ENCODE measurements at places on chromosomes 12 and 14.

- no peak for DNase-seq
Measured at GRCh38 chr12:86513226-86513625, 257.0 kb upstream of the MGAT4C start.

GRCh38 chr14:28012629-28013415 lies 753.8 kb upstream of the FOXG1 start:
- no peak for DNase-seq

DNA sequence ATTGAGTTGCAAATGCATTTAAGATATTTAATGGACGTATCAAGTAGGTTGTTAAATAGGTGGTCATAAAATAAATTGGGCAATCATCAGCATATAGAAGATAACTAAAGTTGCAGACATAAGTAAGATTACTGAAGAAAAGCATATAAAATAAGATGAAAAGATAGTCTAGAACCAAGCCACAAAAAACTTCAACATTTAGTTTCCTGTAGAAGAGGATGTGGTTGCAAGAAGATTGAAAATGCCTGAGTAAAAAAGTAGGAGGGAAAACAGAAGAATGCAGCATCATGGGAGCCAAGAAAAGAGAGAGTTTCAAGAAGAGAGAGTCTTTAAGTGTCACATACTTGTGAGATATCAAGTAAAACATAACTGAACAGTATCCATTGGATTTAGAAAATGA lies 17.6 kb upstream of the SLC16A7 start:
- no peak for DNase-seq

DNA sequence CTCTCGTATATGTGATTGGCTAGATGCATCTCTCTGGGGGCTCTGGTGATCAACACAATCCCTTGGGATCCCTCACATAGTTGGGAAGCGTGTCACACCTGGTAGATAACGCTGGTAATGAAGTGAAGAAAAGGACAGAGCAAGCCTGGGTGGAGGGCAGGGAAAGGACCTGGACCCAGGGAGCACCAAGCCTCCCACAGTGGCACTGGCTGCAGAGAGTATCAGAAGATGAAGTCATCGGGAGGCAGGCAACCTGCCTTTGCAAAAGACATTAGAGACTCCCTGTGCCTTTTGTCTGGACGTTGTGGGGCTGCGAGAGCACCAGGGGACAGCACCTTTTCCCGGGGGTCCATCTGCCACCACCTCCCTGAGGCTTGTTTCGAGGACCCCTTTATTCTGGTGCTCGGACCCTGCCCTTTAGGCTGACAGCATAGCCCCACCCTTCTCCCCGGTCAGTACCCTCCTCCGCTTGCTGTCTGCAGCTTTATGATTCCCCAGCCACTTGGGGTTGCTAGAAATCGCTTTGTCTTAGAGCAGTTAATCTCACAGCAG lies 116.4 kb downstream of the EML1 start:
- no peak for DNase-seq

DNA sequence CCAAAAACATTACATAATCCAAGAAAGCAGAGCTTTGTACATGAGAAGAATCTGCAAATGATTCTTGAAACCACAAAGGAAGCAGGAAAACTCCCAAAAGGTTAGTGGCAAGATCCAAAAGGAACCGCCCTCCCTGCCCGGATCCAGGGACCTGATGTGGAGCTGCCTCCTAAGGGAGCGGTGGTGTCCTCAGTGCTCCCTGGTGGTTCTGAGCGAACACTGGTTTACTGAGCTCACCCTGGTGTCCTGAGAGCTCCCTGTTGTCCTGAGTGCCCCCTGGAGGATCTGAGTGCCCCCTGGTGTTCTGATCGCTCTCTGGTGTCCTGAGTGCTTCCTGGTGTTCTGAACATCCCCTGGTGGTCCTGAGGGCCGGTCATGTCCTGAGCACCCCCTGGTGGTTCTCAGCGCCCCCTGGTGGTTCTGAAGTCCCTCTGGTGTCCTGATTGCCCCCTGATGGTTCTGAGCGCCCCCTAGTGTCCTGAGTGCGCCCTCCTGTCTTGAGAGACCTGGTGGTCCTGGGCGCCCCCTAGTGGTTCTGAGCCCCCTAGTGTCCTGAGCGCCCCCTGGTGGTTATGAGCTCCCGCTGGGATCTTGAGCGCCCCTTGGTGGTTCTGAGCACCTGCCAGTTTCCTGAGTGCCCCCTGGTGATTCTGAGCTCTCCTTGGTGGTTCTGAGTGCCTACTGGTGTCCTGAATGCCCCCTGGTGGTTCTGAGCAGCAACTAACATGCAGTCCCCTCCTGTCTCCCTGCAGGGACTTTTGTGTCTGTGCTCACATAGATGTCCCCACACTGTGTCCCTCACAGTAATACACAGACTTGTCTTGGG lies 891.1 kb downstream of the TMEM121 start:
- no peak for DNase-seq

DNA sequence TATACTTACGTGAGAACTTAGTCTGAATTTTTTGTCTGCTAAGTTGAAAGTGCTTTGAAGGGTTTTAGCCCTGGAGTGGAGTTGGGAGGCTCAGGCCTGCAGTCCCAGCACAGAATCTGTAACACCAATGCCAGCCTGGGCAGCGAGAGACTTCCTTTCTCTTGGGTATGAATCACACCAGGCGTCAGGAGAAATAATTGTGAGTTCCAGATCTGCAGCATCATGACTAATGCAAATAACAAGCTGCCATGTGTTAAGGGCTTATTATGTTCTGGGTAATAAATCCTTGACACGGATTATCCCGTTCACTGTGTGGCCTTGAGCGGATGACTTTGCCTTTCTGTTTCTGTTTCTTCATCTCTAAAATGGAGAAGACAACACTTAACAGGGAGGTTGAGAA lies 70.6 kb downstream of the B4GALNT3 start:
- no peak for DNase-seq

DNA sequence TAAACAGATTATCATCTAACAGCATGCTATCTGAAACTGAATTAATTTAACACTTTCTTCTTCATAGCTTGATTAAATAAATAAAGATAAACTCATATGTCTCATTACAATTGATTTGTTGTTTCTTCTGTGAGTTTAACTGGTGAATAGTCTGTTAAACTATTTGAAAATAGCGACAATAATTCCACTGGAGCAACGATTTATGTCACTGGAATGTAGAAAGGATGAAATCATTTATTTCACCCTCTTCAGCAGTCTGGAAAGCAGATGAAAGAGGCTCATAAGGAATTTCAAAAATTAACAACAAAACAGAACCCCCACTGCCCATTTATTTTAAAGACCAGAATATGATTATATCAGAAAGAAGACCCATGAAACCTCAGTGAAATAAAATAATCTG lies 1165.1 kb upstream of the USP15 start:
- no peak for DNase-seq

DNA sequence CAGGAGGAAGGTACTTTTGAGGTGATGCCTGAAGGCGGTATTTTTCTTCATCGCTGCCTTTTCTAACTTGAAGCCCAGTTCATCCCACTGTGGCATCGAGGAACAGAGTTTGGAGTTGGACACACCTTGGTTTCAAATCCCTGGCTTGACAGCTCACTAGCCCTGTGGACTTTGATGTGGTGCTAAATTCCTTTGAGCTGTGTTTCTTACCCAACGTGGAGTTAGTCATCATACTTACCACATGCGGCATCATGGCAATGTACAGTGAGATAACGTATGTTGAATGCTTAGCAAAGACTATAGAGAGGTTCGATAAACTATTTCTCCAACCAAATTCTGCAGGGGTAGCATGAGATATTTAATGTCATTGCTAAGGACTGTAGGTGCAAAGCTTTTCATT lies 3.4 kb downstream of the PLEKHG3 start:
- DNase-seq, result no peak

- no peak for DNase-seq
Measured at GRCh38 chr14:92176476-92176875, 54.7 kb downstream of the CPSF2 start.

DNA sequence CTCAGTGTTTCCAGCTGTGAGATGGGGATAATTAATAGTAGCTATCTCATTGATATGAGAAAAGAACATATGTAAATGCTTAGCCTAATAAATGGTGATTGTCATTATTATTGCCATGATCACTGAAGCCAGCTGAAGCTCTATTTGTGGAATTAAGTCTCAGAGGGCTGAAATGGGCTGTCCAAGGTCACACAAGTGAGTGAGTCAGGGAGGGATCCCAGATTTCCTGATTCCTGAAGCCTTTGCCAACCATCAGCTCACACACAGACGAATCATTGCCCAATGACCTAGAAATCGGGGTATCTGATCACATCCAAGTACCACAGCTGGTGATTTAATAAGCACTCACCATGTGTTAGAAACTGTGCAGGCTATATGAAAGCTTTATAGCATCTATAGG lies 21.6 kb upstream of the TMEM229B start:
- no peak for DNase-seq

DNA sequence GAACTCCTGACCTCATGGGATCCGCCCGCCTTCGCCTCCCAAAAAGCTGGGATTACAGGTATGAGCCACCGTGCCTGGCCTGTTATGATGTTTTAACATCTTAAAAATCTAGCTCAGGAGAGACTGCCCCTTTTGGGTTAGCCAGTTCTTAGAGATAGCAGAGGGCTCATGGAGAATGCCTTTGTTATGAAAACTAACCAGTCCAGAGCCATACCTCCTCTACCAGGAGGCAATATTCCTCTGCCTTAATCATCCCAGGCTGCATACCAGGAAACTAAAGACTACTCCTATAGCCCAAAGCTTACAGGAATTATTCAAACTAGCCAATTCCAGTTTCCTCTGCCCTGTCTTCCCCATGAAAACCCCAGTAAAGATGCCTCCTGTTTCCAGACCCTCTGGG lies 96.0 kb upstream of the MDM1 start:
- no peak for DNase-seq

DNA sequence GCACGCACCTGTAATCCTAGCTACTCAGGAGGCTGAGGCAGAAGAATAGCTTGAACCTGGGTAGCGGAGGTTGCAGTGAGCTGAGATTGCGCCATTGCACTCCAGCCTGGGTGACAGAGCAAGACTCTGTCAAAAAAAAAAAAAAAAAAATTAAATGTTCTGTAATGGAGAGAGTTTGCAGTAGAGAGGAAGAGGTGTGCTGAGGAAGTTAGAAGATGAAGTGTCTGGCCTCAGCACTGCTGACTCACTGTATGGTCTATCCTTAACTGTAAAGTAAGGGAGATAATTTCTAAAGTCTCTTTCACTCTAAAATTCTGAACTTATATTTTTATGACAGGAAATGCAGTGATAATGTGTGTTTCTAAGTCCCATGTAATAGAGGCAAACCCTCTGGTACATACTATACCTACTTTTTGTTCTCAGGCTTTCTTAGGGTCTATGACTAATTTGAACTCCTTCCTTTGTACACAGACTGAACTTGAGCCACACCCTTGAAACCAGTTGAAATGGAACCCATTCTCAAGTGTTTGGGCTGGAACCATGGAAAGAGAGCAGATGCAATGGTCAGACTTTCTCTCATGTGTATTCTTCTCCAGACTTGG lies 278.1 kb upstream of the FAR2 start:
- no peak for DNase-seq

DNA sequence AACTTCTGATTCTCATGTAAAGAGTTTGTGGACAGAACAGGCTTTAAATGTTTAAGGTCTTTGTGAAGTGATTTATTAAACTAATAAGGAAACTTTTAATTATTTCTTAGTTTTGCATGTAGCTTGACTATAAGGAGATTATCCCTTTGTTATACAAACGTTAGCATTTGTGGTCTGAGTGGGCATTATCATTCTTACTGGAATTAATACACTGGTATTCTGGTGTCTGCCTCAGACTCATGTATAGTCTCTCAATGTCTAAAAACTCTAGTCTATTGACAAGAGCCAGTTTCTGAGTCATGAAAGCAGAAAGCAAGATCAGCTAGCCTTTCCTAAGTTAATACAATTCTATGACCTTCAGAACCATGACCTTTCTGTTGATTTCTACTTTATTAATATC lies 51.3 kb downstream of the SOX5 start:
- no peak for DNase-seq

- DNase-seq, result no peak
Measured at GRCh38 chr12:80293347-80293746, 150.7 kb upstream of the PTPRQ start.

GRCh38 chr12:111313833-111314259 lies 55.0 kb downstream of the PHETA1 start:
- no peak for DNase-seq

DNA sequence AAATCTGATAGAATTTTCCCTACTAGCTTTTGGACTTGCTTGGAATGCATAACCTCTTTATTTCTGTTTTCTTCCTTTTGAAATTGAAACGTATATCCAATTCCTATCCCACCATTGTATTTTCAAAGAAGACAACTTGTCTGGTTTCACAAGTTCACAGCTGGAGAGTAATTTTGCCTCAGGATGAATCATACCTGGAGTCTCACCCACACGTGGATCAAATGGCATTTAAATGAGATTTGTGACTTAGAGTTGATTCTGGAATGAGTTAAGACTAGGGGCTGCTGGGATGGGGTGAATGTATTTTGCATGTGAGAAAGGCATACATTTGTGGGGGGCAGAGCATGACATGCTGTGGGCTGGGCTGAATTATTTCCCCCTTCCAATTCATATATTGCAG lies 516.5 kb upstream of the MGAT4C start:
- no peak for DNase-seq

DNA sequence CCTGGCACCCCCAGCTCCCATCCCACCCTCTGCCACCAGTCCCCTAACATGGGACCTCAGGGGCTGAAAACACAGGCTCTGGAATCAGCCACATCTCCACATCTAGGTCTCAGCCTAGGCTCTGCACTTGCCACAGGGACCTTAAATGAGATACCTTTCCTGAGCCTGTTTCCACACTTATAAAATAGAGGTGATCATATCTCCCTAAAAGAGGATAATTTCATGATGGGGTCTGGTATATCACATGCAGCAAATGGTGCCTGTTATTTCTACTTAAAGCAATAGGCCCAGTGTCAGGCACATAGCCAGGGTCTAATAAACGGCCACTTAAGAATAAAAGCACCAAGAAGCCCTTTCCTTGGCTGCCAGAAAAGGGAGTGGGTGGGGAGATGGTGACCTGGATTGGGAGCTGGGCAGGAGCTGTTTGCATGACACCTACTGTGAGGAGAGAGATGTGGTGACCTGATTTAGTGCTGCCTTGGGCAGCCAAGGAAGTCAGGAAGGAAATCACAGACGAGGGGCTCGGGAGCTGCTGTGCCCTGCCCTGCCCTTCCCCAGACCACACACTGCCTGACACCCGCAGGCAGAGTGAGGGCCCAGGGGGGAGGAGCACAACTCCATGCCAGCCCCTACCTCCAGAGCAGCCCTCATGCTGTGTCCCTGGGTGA lies 71.2 kb downstream of the IRF2BPL start:
- no peak for DNase-seq
